ENCODE measurements at places on chromosomes 4 and X.

- no peak for DNase-seq
These were observed 74.7 kb upstream of the GATB start for GRCh38 chr4:151835467-151835866.

- DNase-seq: no peak
These were observed 6.8 kb downstream of the TBC1D19 start for GRCh38 chr4:26590639-26591038.

DNA sequence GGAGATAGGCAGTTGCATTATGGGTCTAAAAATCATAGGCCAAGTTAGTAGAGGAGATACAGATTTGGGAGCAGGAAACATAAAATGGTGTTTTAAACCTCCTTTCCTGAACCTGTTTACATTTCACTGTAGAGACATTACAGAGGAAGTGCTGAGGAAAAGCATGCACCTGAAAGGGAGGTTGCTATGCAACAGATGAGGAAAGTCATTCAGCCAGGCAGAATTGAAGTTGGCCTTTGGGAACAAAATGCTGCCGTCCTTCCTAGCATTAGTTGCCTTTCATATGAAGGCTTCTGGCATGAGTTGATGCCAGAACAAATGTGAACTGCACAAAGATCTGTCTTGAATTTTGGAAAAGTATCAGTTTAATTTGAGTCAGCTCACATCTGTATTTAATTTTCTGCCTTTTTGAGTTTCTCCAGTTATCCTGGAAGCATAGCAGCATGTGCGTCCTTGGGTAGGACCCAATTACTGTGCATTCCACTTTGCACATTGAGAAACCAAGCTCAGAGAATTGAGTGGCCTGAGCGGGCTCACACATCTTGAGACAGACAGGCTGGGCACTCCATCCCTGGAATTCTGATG, 38.2 kb downstream of the MAGED1 start:
- DNase-seq: no peak

- no peak for DNase-seq
These were observed 47.1 kb downstream of the CHIC2 start for GRCh38 chr4:54017308-54017707.

DNA sequence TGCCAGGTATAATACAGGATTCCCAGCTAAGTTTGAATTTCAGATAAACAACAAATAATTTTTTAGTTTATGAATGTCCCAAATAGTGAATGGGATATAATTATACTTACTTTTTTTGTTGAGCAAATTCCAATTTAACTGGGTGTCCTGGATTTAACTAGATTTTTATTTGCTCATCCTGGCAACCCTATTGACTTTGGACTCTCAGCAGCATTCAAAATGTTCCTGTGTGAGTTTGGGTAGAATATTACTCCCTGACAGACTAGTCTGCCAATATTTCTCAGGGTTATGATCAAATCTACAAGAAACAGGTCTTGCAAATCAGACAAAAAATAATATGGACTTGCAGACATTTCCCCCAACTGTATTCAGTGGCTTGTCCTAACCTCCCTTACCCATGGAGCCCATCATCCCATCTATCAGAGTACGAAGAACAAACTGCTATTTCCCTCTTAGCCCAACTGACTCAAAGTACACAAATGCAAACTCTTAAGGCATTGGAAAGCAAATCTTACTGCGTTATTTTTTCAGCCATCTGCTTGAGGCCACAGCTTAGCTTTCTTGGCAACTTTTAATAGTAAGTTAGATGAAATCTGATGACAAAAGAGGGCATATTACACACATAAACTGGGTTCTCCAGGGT, 20.7 kb downstream of the SETD7 start:
- no peak for DNase-seq

GRCh38 chr4:186845137-186845842, 121.6 kb upstream of the FAT1 start:
- DNase-seq: no peak

GRCh38 chr4:138918169-138918869, 97.3 kb upstream of the NOCT start:
- no peak for DNase-seq

DNA sequence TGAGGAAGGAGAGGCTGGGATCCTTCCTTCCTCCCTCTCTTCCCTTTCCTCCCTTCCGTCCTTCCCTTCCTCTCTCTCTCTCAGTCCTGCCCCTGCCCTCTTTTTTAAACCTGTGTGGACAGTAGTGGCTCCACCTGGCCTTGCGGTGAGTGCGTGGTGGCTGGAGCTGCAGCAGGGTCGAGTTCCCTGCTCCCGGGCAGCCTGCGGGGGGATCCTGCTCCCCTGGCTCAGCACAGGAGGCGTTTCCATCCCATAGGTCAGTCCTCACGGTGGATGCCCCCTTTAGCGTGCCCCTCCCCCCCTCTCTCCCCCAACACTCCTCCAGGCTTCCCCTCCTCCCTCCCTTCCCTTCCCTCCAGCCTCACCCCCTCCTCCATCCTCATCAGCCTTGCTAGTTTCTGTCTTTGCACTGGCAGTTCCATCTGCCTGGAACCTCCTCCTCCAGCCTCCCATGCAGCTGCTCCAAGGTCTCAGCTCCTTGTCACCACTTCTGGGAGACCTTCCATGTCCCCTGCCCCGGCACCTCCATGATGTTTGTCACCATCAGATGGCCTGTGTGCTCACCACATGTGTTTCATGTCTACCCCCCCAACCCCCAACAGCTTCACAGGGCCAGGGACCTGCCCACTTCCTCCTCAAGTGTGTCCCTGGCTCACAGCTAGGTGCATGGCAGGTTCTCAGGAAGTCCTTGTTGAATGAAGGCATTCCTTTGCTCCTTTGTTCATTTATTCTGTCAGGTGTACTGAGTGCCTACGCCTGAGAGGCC, 68.4 kb downstream of the PSAPL1 start:
- no peak for DNase-seq

GRCh38 chr4:38889143-38889542, 21.5 kb downstream of the FAM114A1 start:
- DNase-seq: no peak

DNA sequence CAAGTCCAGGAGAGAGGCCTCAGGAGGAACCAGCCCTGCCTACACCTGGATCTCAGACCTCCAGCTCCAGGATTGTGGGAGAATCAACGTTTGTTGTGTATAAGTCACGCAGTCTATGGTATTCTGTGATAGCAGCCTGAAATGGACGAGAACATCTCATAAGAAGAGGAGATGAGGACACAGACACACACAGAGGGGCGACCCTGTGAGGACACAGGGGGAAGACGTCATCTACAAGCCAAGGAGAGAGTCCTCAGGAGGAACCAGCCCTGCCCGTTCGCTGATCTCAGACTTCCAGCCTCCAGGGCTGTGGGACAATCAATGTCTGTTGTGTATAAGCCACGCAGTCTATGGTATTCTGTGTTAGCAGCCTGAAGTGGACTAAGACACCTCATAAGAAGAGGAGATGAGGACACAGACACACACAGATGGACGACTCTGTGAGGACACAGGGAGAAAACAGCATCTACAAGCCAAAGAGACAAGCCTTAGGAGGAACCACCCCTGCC, 20.3 kb downstream of the P2RY8 start:
- no peak for DNase-seq

DNA sequence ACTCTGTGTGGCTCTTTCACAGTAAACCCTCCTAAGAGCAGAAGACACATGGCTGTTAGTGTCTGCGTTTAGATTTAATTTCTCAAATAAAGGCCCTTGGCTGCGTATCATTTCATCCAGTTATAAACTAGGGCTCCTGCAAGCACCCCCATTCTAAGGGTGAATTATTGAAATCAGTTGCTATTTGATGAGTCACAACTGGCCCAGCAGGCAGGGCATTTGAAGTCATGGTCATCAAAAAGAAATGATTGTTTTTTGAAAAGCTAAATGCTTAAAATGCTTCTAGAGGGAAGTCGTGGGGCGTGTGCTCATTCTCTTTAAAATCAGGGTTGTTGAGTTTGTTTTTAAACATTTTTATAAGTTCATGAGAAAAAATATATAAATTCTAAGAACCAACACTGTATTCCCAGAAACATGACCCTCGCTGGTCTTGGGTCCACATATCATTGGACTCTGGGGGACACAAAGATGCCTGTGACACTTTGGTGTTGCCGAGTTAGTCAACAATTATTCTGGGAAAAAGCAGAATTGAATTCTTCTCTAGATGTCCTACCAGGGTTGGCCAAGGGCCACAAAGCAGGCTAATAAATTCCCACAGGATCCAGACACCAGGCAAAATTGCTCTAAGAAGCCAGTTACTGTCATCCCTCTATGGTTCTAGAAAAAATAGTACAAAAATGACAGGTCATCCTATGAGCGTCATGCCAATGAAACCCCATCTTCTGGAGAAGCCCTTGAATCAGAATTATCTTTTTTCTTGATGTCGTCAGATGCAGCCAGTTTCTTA, 99.5 kb upstream of the MYOZ2 start:
- DNase-seq: no peak

- DNase-seq: no peak
These were observed 176.9 kb downstream of the SLIT2 start for GRCh38 chr4:20428436-20429160.

DNA sequence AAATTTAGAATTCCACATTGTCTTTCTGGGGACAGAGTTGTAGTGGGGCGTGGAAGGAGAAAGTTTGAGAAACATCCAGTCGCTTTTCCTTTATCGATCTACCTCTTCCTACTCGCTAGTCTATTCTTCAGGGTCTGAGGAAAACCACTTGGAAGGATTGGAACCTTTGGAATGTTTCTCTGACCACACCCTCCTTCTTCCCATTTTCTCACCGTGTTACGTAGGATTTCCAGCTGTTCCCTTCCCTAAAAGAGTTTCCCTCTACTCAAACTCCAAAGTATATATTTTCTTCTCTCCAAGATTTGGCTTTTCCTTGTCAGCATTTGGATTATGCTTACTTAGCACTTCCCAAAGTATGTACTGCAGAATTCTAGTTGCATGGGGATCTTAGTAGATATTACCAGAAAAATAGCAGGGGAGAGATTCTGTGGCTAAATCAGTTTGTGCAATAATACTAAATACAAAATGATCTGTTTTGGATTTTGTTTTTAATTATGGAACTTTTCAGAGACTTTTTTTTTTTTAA, 4.9 kb downstream of the ENPEP start:
- no peak for DNase-seq

GRCh38 chr4:107757864-107758476, 37.9 kb upstream of the PAPSS1 start:
- DNase-seq: no peak

- no peak for DNase-seq
These were observed 63.4 kb upstream of the PRRG3 start for GRCh38 chrX:151631822-151632221.

DNA sequence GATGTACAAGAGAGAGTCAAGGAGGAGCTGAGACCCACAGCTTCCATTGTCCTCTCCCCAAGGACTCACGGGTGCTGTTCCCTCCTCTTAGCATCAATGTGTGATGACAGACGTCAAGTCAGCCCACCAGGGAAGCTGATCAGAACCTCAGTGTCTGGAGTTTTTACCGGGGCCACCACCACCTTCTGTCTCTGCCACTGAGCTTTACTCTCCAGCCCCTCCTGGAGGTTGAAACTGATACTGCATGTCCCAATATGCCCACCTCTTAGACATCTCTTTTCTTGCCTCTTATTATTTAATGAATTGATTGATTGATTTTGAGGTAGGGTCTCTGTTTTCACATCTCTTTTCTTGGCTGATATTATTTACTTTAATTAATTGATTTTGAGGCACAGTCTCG, 10.3 kb upstream of the AKAP17A start:
- DNase-seq: peak; percentile 65

- DNase-seq: no peak
These were observed 17.8 kb upstream of the IDS start for GRCh38 chrX:149522916-149523315.

GRCh38 chr4:113825272-113825671, 63.7 kb upstream of the CAMK2D start:
- DNase-seq: peak; percentile 3

- DNase-seq: no peak
These were observed 368.9 kb upstream of the CTSO start for GRCh38 chr4:156322592-156322991.

DNA sequence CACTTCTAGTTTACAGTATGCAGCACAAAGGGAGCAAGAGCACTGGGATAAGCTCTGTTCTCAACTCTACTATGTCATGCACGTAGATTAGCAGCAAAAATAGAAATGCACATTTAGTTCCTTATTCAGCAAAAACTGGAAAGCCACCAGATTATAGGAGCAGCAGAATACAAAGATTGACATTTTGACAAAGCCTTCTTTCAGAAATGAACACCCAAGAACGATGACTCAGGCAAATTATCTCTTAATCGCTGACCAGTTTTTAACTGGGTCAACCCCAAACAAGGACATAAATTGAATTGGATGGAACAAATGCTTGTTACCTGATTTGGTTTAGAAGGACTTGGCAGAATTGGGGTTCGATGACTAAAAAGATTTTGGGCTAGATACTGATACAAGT, 775.3 kb upstream of the HS3ST1 start:
- no peak for DNase-seq

- no peak for DNase-seq
These were observed 17.4 kb downstream of the ADGRG4 start for GRCh38 chrX:136318156-136318555.

DNA sequence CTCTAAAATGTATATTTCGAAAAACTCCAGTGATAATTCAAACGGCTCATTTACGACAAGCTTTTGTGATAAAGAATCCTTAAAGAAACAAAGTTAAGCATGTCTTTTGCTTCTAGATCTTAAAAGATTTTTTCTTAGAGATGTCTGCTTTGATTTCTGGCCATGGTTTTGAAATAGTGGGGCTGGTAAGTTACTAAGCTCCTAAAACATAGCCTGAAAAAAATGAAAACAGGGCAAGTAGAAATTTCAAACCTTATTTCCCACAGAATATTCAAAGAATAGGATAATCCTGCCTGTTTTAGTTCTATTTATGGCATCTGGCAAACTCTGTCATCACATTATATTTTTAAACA, 318.3 kb downstream of the ARHGAP24 start:
- DNase-seq: no peak

GRCh38 chrX:103477496-103477895, 41.8 kb downstream of the RAB40A start:
- no peak for DNase-seq

- DNase-seq: no peak
These were observed 85.9 kb downstream of the SORCS2 start for GRCh38 chr4:7278071-7278765.

DNA sequence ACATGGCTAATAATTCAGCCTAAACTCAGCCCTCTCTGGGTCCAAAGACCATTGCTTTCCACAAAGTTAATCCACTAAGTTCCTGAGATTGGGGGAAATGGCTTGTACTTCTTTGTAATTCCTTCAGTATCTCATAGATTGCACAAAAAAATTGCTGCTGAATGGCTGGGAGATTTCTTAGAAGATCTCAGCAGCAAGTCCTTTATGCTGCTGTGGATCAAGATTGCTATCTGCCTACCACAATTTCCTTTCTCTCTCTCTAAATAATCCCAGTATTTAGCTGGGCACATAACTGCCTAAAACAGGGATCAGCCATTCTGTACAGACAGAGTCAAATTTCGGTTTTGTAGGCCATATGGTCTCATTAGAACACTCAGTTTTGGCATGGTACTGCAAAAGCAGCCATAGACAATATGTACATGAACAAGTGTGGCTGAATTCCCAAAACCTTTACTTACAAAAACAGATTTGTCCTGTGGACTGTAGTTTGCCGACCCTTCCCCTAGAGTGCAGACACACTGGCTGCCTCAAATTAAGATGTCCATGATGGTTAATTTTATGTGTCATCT, 18.5 kb upstream of the HOPX start:
- DNase-seq: no peak

- no peak for DNase-seq
These were observed 3.4 kb upstream of the UGDH start for GRCh38 chr4:39530682-39531081.
